CD4-positive, alpha-beta T cell treated with Interleukin-21 for 1 hour (primary cell): ENCODE measurements at places on chromosomes 7 and 10.

DNA sequence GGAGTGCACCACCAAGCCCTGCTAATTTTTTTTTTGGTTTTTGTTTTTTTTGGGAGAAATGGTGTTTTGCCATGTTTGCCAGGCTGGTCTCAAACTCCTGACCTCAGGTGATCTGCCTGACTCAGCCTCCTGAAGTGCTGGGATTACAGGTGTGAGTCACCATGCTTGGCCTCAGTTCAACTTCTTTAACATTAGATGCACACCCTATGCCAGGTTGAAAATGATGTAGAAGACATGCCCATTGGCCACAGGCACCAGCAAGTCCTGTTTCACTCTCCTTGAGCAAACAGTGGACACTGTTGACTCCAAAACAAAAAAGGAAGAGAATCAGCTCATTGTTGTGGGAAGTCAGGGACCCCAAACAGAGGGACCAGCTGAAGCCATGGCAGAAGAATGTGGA, 1205.3 kb downstream of the REEP3 start:
- no peak for DNase-seq

GRCh38 chr7:130881091-130881798, 147.2 kb upstream of the KLF14 start:
- DNase-seq: no peak

- no peak for DNase-seq
These were observed 226.9 kb downstream of the TNS3 start for GRCh38 chr7:47354831-47355541.

- DNase-seq: no peak
These were observed 110.1 kb downstream of the CYTH3 start for GRCh38 chr7:6162331-6162620.

DNA sequence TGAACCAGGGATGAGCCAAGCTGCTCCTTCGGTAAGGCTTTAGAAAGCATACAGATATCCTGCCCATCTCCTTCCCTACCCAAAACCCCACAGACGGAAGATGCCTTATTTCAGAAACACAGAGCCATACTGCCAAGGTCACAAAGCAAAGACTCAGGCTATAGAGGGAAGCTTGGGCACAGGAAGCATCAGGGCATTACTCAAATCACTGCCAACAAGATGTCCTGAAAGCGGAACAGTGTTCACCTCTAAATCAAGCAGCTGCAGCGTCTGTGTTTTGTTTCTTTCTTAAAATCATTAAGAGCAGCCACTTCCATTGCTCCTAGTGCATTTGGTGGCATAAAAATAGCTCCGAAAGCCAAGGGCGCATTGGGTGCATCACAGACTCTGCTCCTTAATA, 307.3 kb downstream of the SORCS1 start:
- no peak for DNase-seq

GRCh38 chr7:37923996-37924395, 3.6 kb downstream of the EPDR1 start:
- DNase-seq: no peak
